Psoas muscle (tissue), 8 donors: ENCODE measurements at places on chromosomes 3 and 15. TPM values are rescaled to one million over a fixed set of nuclear protein-coding genes. Genes with fewer than 3 reads are reported as not detected.

DNA sequence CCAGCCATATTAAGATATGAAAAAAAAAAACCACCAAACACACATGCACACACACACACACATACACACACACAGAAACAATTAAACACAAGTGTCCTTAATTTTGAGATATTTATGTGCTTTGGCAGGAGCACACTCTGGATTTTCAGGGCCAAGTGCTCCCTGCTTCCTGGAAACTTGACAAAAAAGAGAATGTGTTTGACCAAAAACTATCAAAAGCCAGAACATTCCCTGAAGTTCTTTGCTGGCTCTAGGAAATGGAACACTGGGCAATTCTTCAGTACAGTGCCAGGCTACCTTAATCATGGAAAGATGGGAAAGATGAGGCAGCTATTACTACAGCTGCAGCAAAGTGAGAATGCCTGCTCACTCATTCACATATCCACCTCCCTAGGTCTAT, 44.6 kb downstream of the P3H2 start:
- DNase-seq, result no peak

Gene MRPS25
- total RNA-seq, result 60.6 TPM

DNA sequence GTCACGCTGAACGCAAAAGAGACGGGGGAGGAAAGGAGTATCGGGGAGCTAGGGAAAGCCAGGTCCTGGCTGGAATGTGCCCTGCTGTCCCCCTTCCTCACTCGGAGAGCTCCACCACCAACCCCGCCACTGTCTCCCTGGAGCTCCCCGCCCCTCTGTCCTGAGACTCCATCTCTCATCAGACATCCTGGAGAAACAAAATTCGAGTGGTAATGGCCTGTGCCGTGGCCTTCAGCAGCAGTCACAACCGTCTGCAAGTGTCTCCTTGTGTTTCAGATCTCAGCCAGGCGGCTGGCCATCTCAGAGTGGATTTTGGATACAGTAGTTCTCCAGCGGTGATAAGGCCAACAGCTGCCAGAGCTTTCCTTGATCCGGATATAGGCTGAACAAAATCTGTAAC, 76.9 kb downstream of the OCA2 start:
- no peak for DNase-seq

- no peak for DNase-seq
Measured at GRCh38 chr3:119524931-119525662, 26.8 kb downstream of the TIMMDC1 start.

Gene ACTR8
- total RNA-seq, result 14.1 TPM

Gene CACNA2D3
- total RNA-seq, result 10.2 TPM

- no peak for DNase-seq
Measured at GRCh38 chr15:54298396-54298795, 320.2 kb downstream of the UNC13C start.

DNA sequence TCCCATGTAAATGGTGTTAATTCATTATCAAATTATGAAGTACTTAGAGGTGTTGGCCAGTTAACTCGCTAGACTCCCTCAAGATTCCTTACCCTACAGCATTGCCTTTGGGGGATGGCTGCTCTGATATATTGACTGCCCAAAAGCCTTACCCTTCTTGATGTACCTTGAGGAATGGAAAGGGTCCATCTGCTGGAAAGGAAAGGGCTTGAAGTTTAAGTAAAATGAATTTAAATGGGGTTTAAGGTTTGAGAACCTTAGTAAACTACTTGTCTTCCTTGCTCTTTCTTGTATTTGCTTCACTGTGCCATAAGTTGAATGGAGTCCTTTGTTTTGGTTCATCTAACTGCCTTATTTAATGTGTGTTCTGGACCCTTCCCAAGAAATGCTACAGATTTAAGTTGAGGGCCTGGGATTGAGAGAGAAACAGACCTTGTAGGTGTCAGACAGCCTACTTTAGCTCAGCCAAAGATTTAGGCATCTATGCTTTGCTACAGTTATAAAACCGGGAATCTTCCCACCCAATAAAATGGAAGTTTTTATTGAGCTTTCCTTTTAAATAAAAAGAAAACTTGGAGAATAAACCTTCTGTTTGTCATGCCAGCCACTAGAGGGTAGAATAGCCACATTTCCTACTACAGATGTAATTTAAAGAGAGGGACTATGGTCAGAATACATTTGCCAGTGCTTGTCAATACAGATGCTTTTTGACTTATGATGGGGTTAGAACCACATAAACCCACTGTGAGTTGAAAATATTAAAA, 25.3 kb downstream of the CMSS1 start:
- no peak for DNase-seq

GRCh38 chr15:94674296-94674695, 442.9 kb downstream of the MCTP2 start:
- DNase-seq, result no peak

- no peak for DNase-seq
Measured at GRCh38 chr15:60476713-60477112, 2.2 kb downstream of the ICE2 start.

GRCh38 chr3:154734468-154734867, 304.5 kb upstream of the GPR149 start:
- no peak for DNase-seq

Gene BRPF1
- total RNA-seq, result 11.4 TPM

GRCh38 chr3:56012721-56013120, 455.5 kb downstream of the ERC2 start:
- no peak for DNase-seq

- DNase-seq, result no peak
Measured at GRCh38 chr15:75436881-75437280, 14.6 kb downstream of the SIN3A start.

- DNase-seq, result no peak
Measured at GRCh38 chr3:121913305-121913990, 19.2 kb downstream of the SLC15A2 start.

Gene NOX5
- total RNA-seq, result not detected

DNA sequence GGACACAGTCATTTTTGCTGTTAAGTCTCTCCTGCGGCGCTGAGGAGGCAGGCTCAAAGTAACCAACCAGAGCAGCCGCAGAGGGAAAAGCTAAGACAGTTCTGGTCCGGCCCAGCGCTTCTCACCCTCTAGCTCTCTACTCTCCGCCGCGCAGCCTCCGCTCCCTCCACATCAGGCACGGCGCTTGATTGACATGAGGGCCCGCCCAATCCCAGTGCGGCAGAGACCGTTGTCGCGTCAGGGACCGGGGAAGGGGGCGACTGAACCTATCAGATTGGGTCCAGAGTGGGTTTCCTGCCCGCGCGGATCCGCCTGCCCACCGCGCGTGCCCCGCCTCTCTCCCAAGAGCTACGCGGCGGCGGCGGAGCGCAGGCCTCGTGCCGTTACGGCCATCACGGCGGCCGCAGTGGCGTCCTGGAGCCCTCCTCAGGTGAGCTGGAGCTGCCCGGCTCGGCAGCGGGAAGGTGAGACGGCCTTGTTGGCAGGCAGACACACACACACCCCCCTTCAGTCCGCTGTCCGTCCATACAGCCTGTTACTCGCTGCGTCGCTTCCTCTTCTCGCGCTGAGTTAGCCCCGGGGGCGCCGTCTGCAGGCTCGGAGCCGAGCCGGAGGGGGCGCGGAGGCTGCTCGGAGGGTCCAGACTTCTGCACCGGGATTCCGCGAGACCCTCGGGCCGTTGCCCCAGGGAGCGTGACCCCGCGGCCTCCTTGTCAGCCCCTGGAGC, at the start of gene NCK1:
TSS of gene NCK1 (plus strand) at position 319 of the 727 bp plus-strand sequence. CDS start 65,794 bp downstream, outside the sequence.
- peak; percentile 99 for DNase-seq

DNA sequence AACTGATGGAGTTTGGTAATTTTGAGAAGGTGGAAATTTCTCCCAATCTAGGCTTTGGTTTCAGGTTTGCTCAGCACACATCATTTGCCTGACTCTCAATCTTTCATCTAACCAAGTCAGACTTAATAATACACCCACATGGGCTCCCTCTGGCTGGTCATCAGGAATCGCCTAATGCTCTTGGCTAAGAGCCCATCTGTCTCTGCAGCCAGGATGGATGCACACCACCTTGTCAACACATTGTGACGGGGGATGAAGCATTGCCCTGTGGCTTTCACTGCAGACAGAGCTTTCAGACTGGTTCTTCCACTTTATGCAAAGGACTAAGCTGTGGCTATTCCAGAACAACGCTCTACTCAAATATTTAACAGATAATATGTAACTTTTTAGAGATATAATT, 3.0 kb upstream of the HDGFL3 start:
- no peak for DNase-seq

- no peak for DNase-seq
Measured at GRCh38 chr3:131553495-131554247, 50.9 kb upstream of the MRPL3 start.

- no peak for DNase-seq
Measured at GRCh38 chr3:132014105-132014504, 20.7 kb downstream of the CPNE4 start.

- DNase-seq, result peak; percentile 64
Measured at GRCh38 chr3:66037330-66037985, 1.3 kb downstream of the MAGI1 start.

GRCh38 chr3:193190146-193190786, 50.8 kb upstream of the PLAAT1 start:
- DNase-seq, result no peak

DNA sequence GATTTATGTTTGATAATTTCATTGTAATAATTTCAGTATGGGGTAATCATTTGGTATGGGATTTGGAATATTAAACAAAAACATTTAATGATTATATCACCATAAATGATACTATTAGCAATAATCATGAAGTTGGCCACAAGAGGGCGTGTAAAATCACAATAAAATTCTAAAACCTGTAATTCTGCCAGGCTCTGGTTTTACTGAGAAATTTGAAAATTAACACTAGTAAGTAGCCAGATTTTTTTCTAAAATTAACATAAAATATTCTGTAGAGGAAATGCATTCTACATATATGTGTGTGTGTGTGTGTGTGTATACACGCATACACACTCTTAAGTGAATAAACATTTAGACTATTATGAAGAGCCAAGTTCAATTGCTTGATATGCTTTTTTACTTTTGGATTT, 40.5 kb downstream of the FEZF2 start:
- no peak for DNase-seq

DNA sequence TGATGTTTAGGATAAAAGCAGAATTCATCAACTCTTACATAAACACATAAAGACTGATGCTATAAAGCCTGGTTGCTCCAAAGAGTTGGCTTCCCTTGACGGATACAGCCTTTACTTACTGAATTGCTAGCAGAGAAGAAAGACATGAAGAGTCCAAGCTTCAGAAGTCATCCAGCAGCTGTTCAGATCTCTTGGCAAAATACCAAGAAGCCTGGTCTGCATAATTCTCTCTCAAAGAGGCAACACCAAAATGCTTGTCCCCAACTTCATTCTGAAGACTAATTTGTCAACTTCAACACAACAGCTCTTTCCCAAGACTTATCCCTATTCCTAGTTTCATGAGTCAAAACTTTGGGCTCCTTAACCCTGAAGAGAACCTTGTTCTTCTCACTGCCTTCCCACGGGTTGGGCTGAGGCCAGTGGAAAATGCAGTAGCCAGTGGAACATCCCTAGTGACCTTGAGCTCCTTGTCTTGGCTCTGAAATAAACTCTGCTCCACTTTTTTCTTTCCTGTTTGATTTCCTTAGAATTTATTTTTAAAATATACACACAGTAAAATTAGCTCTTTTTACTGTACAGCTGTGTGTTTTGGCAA, 119.2 kb upstream of the THBS1 start:
- peak; percentile 55 for DNase-seq

Gene ILDR1
- total RNA-seq, result not detected

DNA sequence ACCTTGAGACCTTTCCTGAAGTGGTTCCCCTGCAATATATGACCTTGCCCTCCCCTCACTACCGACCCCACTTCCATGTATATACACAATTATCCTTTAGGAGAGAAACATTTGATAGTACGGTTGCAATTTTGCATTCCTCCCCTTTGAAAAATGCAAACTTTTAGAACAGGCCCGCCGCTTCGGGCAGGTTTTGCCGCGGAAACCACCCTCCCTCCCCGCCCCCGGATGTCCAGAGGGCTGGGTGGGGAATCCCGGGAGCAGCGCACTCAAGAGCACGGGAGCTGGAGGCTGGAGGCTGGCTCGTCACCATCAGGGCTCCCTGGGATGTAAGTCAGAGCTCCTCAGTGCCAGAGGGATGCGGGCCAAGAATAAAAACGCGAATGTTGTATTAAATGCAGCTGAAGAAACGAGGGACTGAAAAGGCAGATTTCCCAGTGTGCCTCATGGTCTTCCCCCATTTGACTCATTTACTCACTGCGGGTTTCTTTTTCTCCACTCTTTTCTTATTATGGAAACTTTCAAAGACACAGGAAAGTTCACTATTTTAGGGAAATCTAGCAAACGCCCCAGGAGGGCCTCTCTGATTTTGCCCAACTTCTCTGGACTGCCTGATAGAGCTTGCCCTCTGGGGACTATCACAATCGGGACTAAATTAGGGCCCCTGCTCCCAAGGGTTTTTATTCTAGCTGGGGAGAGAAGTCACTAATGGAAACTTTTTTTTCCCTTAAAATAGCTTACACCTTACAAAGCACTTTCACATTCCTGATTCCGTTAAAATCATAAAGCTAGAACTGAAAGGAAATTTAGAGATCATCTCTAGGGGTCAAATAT, 2.9 kb upstream of the USP3 start:
- peak; percentile 86 for DNase-seq

Gene P2RY12
- 0.65 TPM for total RNA-seq

DNA sequence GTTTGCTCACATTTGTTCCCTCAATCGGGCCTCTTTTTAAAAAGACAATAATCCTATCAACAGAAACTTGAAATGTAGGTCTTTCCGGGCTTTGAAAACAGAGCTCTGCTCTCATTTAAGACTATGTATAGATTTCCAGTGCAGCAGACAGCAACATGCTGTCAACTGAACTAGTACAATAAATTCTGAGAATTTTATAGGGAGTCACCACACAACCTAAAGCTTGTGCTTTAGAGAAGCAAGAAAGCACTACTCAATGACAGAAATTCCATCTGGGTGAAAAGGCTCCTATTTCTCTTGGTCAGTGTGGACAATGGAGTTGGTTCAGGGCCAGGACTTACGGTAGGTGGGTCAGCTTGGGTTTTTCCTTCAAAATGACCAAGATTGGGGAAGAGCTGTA, 583.5 kb downstream of the ROBO1 start:
- DNase-seq, result no peak

DNA sequence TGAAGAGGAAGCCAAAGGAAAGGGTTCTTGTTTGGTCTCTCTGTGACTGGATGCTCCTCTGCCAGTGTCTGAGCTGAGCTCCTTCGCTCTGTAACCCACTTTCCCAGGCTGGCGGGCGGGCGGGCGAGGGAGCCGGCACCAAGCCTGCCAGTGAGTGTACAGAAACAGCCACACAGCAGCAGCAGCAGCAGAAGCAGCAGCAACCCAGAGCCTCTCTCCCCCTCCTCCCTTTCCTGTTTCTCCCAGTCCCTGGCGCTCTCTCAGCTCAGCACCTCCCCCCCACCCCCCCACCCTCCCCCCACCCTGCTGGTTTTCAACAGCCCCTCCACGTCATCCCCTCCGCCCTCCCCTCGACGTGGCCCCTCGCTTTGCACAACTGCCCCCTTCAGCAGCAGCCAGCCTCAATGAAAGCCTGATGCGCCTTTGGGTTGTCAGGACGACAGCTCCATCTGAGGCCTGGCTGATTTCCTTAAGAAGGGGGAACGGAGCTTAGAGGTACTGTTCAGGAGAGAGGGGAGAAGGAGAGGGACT, at the start of gene LSAMP:
TSS of gene LSAMP (minus strand) at position 177 of the 531 bp plus-strand sequence.
- DNase-seq, result no peak
